ENCODE measurements at places on chromosomes 5 and 9. TPM values are rescaled to one million over a fixed set of nuclear protein-coding genes. Genes with fewer than 3 reads are reported as not detected.
A peak's percentile ranks its signal among the peaks of the same experiment; 100 is the strongest.

The COL23A1 gene
- total RNA-seq, result 3.1 TPM

DNA sequence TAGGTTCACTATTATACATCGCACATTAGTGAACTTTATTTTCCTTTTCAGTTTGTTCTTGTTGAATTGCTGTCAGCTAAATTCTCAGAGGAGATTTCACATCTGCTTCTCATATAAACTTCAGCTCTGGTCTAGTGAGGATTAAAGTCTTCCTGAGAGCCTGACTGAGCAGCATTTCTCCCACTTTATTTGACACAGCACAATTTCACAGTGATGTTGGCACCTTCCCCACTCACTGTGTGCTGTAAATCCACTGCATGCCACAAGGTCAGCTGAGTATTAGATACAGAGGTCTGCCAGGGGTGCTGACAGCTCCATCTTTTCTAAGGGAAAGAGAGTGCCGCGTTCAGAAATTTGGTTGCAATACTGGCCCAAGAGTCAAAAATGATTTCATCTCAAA, 567.4 kb downstream of the PRR16 start:
- DNase-seq, result no peak
- H3K36me3 ChIP-seq, result no peaks in the 10 kb centered on the region
- no peaks in the 10 kb centered on the region for H3K27me3 ChIP-seq
- no peaks in the 10 kb centered on the region for H3K4me1 ChIP-seq
- no peak overlapping the region for H3K27ac ChIP-seq

GRCh38 chr9:129333617-129334104, 155.6 kb upstream of the IER5L start:
- peaks cover 49% of the 10 kb centered on the region for H3K4me1 ChIP-seq
- no peak overlapping the region for H3K4me3 ChIP-seq
- H3K27me3 ChIP-seq, result no peaks in the 10 kb centered on the region
- peak overlapping the region; percentile 94 for H3K27ac ChIP-seq
- no peaks in the 10 kb centered on the region for H3K36me3 ChIP-seq

DNA sequence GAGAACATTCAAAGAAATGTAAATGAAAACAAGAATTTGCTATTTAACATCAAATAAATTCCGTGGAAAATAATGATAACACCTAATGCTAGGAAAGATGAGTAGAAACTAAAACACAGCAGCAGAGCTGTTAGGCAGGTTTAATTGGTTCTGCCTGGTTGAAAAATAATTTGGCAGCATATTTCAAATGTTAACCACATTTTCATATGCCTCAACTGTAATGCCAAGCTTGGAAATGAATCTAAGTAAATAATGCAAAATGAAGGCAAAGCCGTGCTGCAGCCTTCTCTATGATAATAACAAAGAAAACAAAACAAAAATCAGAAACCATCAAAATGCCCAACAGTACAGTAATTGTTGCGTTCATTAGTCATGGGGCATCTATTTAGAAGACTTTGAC, 79.9 kb upstream of the MSX2 start:
- H3K36me3 ChIP-seq, result no peaks in the 10 kb centered on the region
- H3K4me3 ChIP-seq, result no peak overlapping the region
- H3K4me1 ChIP-seq, result no peaks in the 10 kb centered on the region
- no peak overlapping the region for H3K27ac ChIP-seq
- no peaks in the 10 kb centered on the region for H3K27me3 ChIP-seq

DNA sequence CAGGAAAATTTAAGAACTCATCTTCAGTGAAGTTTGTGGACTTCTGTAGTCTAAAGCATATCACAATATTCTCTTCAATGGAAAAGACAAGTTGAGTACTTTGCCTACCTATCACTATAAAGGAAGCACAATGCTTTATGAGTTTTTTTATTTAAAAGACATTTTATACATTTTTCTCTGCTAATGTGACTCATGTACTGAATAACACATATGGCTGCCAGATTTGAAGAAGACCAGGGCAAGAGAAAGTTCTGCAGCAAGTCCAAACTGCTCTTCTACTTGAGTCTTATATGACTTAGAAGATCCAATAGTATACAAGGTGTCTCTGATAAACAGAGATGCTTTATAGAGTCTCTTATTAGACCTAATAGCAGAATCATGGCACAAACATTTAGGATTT, 978.4 kb downstream of the TLE4 start:
- DNase-seq, result no peak
- no peak overlapping the region for H3K4me3 ChIP-seq
- no peaks in the 10 kb centered on the region for H3K36me3 ChIP-seq
- no peak overlapping the region for H3K27ac ChIP-seq
- H3K27me3 ChIP-seq, result no peaks in the 10 kb centered on the region

- peak; percentile 40 for DNase-seq
- peak overlapping the region; percentile 18 for H3K27ac ChIP-seq
- no peaks in the 10 kb centered on the region for H3K36me3 ChIP-seq
- peak overlapping the region; percentile 18 for H3K4me3 ChIP-seq
These were observed 14.0 kb upstream of the PWWP2A start for GRCh38 chr5:160133071-160133917.

- H3K27me3 ChIP-seq, result no peaks in the 10 kb centered on the region
- no peak overlapping the region for H3K4me3 ChIP-seq
- no peak overlapping the region for H3K27ac ChIP-seq
- H3K4me1 ChIP-seq, result no peaks in the 10 kb centered on the region
These were observed 356.1 kb downstream of the TUSC1 start for GRCh38 chr9:25322142-25322541.

GRCh38 chr9:117080765-117081390, 334.0 kb downstream of the ASTN2 start:
- H3K27me3 ChIP-seq, result no peaks in the 10 kb centered on the region
- no peaks in the 10 kb centered on the region for H3K36me3 ChIP-seq
- H3K4me3 ChIP-seq, result no peak overlapping the region
- H3K27ac ChIP-seq, result no peak overlapping the region
- DNase-seq, result no peak
- no peaks in the 10 kb centered on the region for H3K4me1 ChIP-seq

- H3K27ac ChIP-seq, result no peak overlapping the region
- H3K4me1 ChIP-seq, result no peaks in the 10 kb centered on the region
- no peaks in the 10 kb centered on the region for H3K27me3 ChIP-seq
- no peak for DNase-seq
These were observed 164.9 kb downstream of the ESM1 start for GRCh38 chr5:54820346-54821134.

The PRRX2 gene
- 1.3 TPM for total RNA-seq

GRCh38 chr5:171907725-171908343, 98.6 kb downstream of the FBXW11 start:
- peaks cover 11% of the 10 kb centered on the region for H3K36me3 ChIP-seq
- H3K4me1 ChIP-seq, result peaks cover 18% of the 10 kb centered on the region
- H3K27me3 ChIP-seq, result no peaks in the 10 kb centered on the region
- no peak overlapping the region for H3K4me3 ChIP-seq
- peak overlapping the region; percentile 9 for H3K27ac ChIP-seq

DNA sequence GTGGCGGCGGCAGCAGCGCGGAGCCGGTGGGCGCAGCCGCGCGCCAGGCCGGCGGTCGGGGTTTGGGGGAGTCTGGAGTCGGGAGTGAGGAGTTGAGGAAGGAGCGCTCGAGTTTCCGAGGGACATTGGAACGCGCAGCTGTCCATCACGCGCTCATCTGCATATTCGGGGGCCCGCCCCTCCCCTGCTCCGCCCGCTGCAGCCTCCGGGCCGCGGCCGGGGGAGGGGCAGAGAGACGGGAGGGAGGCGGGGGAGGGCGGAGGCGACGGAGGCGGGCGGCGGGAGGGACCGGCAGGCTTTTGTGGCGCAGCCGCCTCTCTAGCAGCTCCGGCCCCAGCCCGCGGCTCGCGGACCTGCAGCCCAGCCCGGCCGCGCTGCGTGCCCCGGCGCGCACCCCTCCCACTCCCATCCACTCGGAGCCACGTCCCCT, at the start of gene IRX2:
IRX2 (minus strand) TSS at position 86 of the 430 bp plus-strand sequence. CDS start 264 bp downstream, outside the sequence.
- no peaks in the 10 kb centered on the region for H3K36me3 ChIP-seq
- H3K27me3 ChIP-seq, result no peaks in the 10 kb centered on the region
- peak; percentile 92 for DNase-seq
- H3K4me3 ChIP-seq, result peak within 1 kb of the TSS; percentile 57
- H3K4me1 ChIP-seq, result peaks cover 6% of the 10 kb centered on the region
- peak within 1 kb of the TSS; percentile 91 for H3K27ac ChIP-seq

The PGM5 gene
- total RNA-seq, result 32.1 TPM

- H3K4me3 ChIP-seq, result no peak overlapping the region
- no peak for DNase-seq
- H3K36me3 ChIP-seq, result no peaks in the 10 kb centered on the region
- H3K27ac ChIP-seq, result no peak overlapping the region
These were observed 108.0 kb upstream of the TARS1 start for GRCh38 chr5:33332804-33333203.
